Gastrocnemius medialis (tissue), 4 donors: ENCODE measurements at places on chromosomes 13 and 19. TPM values are rescaled to one million over a fixed set of nuclear protein-coding genes. Genes with fewer than 3 reads are reported as not detected.

DNA sequence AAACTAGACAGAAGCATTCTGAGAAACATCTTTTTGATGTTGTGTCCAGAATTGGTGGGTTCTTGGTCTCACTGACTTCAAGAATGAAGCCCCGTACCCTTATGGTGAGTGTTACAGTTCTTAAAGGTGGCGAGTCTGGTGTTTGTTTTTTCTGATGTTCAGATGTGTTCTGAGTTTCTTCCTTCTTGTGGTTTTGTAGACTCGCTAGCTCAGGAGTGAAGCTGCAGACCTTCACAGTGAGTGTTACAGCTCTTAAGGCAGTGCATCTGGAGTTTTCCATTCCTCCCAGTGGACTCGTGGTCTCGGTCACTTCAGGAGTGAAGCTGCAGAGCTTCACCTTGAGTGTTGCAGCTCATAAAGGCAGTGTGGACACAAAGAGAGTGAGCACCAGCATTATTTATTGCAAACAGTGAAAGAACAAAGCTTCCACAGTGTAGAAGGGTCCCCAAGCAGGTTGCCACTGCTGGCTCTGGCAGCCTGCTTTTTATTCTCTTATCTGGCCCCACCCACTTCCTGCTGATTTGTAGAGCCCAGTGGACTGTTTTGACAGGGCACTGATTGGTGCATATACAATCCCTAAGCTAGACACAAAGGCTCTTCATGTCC, 1820.8 kb downstream of the UQCRFS1 start:
- no peaks in the 10 kb centered on the region for H3K36me3 ChIP-seq
- DNase-seq = no peak
- no peaks in the 10 kb centered on the region for H3K27me3 ChIP-seq
- H3K27ac ChIP-seq = no peak overlapping the region
- no peaks in the 10 kb centered on the region for H3K4me1 ChIP-seq

- H3K27ac ChIP-seq = no peak overlapping the region
- no peaks in the 10 kb centered on the region for H3K4me1 ChIP-seq
- H3K27me3 ChIP-seq = no peaks in the 10 kb centered on the region
- H3K36me3 ChIP-seq = no peaks in the 10 kb centered on the region
- no peak overlapping the region for H3K4me3 ChIP-seq
Observed at GRCh38 chr13:106867249-106867648, 299.3 kb upstream of the ARGLU1 start.

DNA sequence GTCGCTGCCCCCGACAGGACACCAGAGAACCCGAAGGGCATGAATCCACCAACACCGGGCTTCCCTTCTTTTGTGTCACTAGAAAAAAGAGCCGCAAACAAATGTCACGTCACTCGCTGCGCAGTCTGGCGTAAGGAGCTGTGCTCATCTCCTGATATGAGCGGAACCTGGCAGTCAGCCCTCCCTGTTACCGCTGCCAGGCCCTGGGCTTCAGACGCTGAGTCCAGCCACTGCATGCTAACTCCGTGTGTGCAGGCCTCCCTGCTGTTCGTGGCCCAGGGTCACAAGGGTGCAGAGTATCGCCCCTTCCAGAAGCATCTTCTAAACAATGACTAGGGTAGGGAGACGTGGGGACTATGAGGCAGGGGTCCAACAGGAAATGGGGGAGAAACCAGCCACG, 71.3 kb downstream of the SLC7A1 start:
- no peaks in the 10 kb centered on the region for H3K27me3 ChIP-seq
- no peak overlapping the region for H3K4me3 ChIP-seq
- no peaks in the 10 kb centered on the region for H3K36me3 ChIP-seq
- H3K4me1 ChIP-seq = no peaks in the 10 kb centered on the region

The C2CD4C gene
- total RNA-seq = 0.15 TPM

The TNNT1 gene
- total RNA-seq = 7,093 TPM

- peaks cover 29% of the 10 kb centered on the region for H3K4me1 ChIP-seq
- no peak overlapping the region for H3K4me3 ChIP-seq
Observed at GRCh38 chr19:6528544-6529121, 2.2 kb upstream of the TNFSF9 start.

The PROZ gene
- total RNA-seq = not detected

GRCh38 chr19:55305491-55305890, 19.6 kb downstream of the TMEM150B start:
- no peak overlapping the region for H3K27ac ChIP-seq
- no peak overlapping the region for H3K4me3 ChIP-seq
- peak; percentile 24 for DNase-seq
- no peaks in the 10 kb centered on the region for H3K36me3 ChIP-seq
- H3K27me3 ChIP-seq = no peaks in the 10 kb centered on the region

DNA sequence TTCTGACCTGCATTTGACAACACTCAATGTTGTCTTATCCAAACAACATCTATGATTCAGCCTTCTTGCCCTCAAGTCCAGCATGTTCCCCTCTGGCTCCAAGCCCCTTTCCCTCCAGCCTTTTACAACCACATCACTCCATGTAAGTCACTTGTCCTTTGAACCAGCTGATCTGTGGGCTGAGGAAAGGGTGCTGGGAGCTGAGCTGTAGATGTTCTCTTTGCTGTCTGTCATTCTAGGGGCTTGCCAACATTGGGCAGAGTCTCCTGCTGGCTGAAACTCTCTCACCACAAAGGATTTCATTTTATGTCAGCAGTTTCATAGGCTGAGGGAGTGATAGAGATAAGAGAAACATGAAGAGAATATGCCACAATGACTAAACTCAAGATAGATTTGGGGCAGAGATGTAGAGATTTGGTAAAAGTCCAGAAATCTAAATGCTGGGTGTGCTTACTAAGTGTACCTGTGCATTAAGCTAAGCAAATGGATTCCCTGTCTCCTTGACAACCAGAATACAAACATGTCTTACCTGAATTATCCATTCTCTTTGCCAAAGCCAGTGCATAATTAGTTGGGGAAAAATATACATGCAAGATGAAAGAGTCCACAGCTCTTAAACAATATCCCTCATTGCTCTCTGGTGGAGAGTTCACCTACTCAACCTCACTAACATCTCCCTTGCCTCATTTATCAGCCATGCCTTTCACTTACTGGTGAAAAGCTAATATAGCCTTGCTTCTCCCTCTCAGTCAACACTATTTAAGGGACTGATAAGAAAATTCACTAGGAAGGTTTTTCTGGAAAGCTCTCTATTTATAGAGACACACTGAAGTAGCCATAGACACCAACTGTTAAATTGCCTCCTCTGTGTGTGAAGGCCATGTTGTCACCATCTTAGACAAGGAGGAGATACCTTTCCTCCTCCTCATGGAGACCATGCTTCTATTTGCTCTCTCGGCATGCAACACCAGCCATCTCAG, 175.5 kb upstream of the SERP2 start:
- no peak overlapping the region for H3K4me3 ChIP-seq
- H3K36me3 ChIP-seq = no peaks in the 10 kb centered on the region
- H3K4me1 ChIP-seq = peaks cover 17% of the 10 kb centered on the region
- H3K27me3 ChIP-seq = no peaks in the 10 kb centered on the region
- no peak overlapping the region for H3K27ac ChIP-seq

DNA sequence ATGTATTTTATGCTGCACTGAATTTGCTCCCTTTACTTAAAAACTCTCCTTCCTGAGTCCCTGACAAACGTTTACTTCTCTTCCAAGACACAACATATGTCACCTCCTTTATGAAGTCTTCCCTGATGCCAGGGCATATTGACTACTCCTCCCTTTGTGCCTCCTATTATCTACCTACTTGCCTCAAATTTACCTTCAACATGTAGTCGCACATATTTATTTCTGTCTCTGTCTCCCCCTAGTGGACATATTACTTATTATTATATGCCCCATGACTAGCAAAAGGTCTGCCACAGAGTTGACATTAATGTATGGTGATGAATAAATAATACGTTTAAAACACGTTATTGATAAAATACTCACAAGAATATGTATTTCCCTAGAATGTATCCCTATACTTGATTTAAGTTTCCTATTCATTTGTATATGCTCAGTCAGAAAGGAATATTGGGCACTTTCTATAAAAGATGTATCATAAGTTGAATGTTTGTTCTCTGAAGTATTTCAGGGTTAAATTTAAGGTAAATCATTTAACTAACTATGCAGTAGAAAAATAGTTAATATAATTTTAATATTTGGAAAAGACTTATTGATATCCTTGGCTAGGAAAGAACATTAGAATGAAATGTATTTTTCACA, 250.3 kb upstream of the ATXN8OS start:
- H3K36me3 ChIP-seq = no peaks in the 10 kb centered on the region
- H3K4me1 ChIP-seq = no peaks in the 10 kb centered on the region
- no peak overlapping the region for H3K27ac ChIP-seq

GRCh38 chr13:113869263-113869662, 5.4 kb upstream of the GAS6 start:
- no peak overlapping the region for H3K4me3 ChIP-seq
- no peak overlapping the region for H3K27ac ChIP-seq
- H3K36me3 ChIP-seq = no peaks in the 10 kb centered on the region
- no peaks in the 10 kb centered on the region for H3K4me1 ChIP-seq

GRCh38 chr19:47417746-47418691, 1.3 kb downstream of the MEIS3 start:
- H3K27me3 ChIP-seq = peaks cover 80% of the 10 kb centered on the region
- H3K4me3 ChIP-seq = peak overlapping the region; percentile 35
- H3K27ac ChIP-seq = no peak overlapping the region
- no peaks in the 10 kb centered on the region for H3K36me3 ChIP-seq

DNA sequence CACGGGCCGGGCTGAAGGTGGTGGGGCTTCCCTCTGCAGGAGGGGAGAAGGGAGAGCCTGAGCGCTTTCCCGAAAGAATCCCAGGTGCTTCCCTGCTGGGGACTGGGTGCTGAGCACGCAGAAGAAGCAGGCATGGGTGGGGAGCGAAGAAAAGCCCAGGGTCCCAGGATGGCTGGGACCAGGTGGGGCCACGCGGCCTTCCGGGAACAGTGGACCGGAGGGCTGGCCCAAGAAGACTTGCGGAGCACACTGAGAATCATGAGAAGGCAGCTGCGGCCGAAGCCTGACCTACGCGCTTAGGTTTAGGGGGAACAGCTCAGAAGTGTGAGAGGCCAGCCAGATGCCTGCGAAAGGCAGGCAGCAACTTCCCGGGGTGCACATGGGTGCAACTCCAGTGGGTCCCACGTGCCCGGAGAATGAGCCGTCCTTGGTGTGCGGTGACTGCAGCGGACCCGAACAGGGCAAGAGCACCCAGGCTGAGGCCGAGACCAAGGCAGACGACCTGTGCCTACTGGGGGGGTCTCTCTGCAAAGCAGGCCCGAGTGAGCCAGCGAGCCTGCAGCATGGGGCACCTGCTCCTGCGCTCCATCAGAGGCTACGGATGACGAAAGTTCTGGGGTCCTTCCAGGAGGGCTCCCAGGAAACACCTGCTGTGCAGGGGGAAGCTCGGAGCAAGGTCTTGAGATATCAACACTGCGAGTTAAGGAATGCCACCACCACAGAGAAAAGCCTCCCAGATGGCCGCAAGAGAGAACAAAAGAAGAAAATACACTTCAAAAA, 52.4 kb downstream of the MLLT1 start:
- DNase-seq = no peak
- no peak overlapping the region for H3K27ac ChIP-seq
- H3K27me3 ChIP-seq = no peaks in the 10 kb centered on the region
- peaks cover 25% of the 10 kb centered on the region for H3K4me1 ChIP-seq
- no peaks in the 10 kb centered on the region for H3K36me3 ChIP-seq
- no peak overlapping the region for H3K4me3 ChIP-seq

- H3K27ac ChIP-seq = no peak overlapping the region
- H3K4me3 ChIP-seq = no peak overlapping the region
- no peak for DNase-seq
- H3K27me3 ChIP-seq = peaks cover 7% of the 10 kb centered on the region
- H3K36me3 ChIP-seq = no peaks in the 10 kb centered on the region
Observed at GRCh38 chr13:111970494-111971141, 96.3 kb upstream of the SOX1 start.

DNA sequence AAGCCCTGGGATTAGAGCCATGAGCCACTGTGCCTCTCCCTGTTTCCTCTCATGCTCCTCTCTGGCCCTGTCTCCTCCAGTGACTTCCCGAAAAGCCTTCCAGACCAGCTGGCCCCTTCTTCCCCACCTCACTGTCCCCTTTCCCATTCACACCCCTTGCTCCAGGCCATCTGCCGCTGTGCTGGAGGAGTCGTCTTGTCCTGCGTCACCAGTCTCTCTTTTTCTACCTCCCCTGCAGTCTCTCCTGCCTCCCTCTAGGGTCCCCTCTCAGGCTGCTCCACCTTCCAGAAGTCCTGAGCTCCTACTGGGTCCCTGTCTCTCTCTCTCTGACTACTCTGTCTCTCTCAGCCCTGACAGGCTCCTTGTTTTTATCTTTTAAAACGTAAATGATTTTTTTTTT, 5.3 kb upstream of the FFAR1 start:
- no peaks in the 10 kb centered on the region for H3K36me3 ChIP-seq
- H3K27ac ChIP-seq = no peak overlapping the region
- no peak overlapping the region for H3K4me3 ChIP-seq
- no peak for DNase-seq
- H3K4me1 ChIP-seq = no peaks in the 10 kb centered on the region
- no peaks in the 10 kb centered on the region for H3K27me3 ChIP-seq

GRCh38 chr19:31535691-31536460, 186.6 kb upstream of the TSHZ3 start:
- no peak for DNase-seq
- no peak overlapping the region for H3K27ac ChIP-seq
- H3K36me3 ChIP-seq = no peaks in the 10 kb centered on the region
- H3K27me3 ChIP-seq = no peaks in the 10 kb centered on the region
- no peaks in the 10 kb centered on the region for H3K4me1 ChIP-seq
- no peak overlapping the region for H3K4me3 ChIP-seq

GRCh38 chr13:110509971-110510786, 51.3 kb downstream of the RAB20 start:
- H3K4me3 ChIP-seq = no peak overlapping the region
- no peaks in the 10 kb centered on the region for H3K27me3 ChIP-seq
- no peak for DNase-seq
- H3K27ac ChIP-seq = peak overlapping the region; percentile 85

DNA sequence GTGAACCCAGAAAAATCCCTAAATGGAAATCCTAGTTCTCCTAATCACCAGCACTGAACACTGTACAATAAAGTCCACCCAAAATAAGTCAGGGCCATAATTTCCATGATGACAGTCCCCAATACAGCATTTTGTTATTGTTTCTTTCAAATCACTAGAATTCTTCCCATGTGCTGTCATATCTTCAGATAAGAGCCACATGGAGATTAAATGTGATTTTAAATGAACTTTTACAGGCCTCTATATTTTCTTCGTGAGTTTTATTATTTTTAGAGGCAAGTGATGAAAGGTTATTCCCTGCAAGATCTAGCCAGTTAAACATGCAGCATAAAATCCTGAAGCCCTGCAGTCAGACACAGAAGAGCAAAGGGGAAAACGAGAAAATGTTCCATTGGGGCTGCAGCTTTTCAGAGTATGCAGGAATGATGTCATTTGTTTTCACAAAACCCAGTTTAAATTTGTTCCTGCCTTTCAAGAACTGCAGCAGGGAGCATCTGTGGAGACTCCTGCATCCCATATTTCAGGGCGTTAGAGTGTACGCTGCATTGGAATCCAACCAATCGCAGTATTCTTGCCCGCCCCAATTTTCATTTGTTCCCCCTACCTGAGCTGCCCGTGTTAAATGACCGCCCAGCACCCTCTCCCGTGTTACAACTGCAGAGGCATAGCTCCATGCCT, 167.2 kb upstream of the KLF12 start:
- no peak for DNase-seq
- H3K4me1 ChIP-seq = no peaks in the 10 kb centered on the region
- H3K27me3 ChIP-seq = no peaks in the 10 kb centered on the region
- no peak overlapping the region for H3K27ac ChIP-seq

The PRR22 gene
- total RNA-seq = not detected
